HEK293T (cell line): ENCODE measurements at places on chromosomes 2 and 18.

- DNase-seq: no peak
Measured at GRCh38 chr2:10620481-10620880, 69.3 kb downstream of the NOL10 start.

GRCh38 chr2:101293544-101293943 is 15.0 kb downstream of the RNF149 start:
- no peak for DNase-seq

DNA sequence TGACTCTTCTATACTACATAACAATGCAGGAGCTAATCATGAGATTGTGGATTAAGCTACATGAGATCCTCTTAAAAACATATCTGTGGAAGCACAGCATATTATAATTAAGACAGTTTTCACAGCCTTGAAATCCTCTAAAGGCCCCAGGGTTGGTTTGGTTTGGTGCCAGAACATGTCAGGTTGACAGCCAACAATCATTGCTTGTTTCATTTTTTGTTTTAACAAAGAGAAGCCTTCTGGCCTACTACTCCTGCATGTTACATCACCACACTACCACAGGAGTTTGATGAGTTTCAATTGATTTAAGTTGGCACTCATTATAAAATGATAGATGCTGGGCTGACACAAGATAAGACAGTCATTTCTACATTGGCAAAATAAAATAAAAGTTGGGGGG is 255.9 kb upstream of the ERBB4 start:
- no peak for DNase-seq

DNA sequence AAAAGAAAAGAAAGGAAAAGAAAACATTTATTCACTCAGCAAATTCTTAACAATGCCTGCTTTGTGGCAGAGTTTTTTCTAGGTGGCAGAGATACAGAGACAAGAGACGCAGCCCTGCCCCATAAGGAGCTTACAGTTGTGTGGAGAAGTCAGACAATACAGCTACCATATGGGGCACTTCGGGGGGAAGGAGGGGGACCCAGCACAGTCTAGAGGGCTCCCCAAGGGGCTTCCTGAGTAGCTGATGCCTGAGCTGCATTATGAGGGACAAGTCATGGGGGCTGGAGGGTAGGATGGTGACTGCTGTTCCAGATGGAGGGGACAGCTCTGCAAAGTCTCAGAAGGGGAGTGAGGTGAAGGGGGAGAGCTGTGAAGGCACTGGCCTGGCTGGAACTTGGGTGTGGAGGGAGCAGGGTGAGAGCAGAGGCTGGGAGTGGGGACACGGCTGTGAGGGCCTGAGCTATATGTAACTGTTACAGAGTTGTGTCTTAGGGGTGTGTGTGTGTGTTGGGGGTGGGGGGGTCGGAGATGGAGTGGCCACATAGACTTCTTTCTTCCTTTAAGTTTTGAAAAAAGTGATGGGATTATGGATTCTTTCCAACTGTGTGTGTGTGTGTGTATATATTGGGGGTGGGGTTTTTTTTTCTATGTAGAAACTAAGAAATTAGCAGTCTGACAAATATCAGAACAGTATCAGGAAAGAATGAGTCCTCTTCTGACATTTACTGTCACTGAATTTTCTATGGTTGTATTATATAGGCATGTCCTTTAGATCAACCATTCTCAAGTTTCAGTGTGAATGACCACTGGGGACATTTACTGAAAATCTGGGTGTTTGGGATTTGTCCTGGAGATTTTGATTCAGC is 66.0 kb upstream of the HAAO start:
- no peak for DNase-seq

DNA sequence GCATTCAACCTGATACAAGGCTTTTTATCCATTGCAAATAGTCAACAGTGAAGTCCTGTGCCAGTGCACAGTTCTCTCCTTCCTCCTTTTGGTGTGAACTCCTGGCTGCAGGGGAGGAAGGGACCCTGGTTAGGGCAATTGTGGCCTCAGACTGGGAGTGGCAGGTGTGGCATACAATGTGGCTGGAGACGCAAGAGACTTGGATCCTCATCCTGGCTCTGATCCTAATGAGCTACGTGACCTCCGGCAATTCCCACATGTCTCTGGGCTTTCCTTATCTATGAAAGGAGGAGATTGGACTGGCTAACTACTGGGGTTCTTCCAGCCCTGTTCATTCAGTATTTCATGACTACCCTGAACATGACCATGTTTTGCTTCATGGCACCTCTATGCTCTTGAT is 10.5 kb upstream of the IL1A start:
- no peak for DNase-seq

- DNase-seq: no peak
Measured at GRCh38 chr2:145724311-145724898, 1204.5 kb upstream of the ZEB2 start.

DNA sequence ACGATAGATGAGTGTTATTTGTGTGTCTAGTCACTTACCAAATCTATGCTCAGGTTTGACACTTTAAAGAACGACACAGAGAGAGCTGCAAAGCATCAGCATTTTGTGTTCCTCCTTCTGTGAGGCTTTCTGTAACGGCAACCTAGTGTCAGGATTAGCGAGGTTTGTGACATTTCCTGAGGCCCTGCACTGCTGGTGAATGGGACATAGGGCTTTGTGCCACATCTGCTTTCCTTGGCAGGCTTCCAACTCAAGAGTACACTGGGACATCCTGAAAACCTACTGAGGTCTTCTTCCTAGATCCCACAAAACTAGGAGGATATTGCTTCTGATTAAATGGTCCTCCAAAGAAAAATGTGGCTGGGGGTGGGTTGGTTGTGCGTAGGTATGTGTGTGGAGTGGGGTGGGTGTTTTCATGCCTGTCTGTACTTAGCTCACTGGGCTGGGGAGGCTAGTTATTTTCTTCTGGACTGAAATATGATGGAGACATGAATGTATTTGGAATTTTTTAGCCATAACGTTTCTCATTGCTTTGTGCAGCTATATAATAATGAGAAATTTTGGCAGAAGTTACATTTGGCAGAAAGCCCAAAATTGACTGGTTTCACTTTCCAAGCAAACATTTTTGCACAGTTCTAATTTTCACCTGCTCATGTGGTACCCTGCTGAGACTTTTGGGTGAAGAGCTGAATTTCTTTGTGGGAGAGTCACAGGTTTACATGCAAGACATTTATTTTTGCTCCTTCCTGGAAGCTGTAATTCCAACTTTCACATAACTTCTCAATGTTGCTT is 308.4 kb downstream of the XIRP2 start:
- peak; percentile 34 for DNase-seq

- no peak for DNase-seq
Measured at GRCh38 chr18:76855594-76855993, 33.2 kb downstream of the ZNF236 start.

- peak; percentile 79 for DNase-seq
Measured at GRCh38 chr2:149329489-149330126, 779 bp upstream of the LYPD6 start.

DNA sequence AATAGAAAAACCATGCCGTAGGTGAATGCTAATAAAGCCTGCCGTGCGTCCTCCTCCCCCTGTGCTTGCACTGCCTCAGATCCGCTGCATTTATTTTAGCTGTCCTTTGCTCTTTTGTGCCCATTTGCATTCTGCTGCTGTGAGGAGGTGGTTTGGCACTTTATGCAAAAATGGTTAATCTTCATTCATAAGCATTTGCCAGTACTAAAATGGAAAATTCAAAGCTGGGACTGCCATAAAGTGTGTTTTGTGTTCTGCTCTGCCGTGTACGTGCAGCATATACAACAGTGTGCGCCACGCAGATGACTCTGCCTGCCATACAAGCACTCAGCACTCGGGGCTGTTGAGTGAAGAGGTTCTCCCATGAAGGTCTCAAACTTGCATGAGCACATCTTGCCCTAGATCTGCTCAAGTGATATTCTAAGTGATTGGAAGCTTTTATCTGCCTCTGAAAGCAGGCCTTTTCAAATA is 73.6 kb downstream of the SPATS2L start:
- DNase-seq: no peak

DNA sequence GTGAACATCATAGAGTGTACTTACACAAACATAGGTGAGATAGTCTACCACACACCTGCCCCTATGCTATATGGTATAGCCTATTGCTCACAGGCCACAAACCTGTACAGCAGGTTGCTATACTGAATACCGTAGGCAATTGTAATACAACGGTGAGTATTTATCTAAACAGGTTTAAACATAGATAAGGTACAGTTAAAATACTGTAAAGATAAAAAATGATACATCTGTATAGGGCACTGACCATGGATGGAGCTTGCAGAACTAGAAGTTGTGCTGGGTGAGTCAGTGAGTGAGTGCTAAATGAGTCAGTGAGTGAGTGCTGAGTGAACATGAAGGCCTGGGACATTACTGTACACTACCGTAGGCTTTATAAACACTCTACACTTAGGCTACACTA is 267.0 kb upstream of the HS6ST1 start:
- DNase-seq: no peak

DNA sequence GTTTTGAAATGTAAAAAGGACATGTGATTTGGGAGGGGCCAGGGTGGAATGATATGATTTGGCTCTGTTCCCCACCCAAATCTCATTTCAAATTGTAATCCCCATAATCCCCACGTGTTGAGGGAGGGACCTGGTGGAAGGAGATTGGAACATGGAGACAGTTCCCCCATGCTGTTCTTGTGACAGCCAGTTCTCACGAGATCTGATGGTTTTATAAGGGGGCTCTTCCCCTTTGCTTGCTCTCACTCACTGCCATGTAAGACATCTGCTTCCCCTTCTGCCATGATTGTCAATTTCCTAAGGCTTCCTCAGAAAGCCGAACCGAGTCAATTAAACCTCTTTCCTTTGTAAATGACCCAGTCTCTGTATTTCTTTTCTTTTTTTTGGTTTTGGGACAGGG is 39.2 kb downstream of the FECH start:
- DNase-seq: no peak

- DNase-seq: no peak
Measured at GRCh38 chr18:51097021-51097822, 67.2 kb downstream of the SMAD4 start.

GRCh38 chr2:179393481-179393880 is 128.8 kb upstream of the SESTD1 start:
- no peak for DNase-seq

DNA sequence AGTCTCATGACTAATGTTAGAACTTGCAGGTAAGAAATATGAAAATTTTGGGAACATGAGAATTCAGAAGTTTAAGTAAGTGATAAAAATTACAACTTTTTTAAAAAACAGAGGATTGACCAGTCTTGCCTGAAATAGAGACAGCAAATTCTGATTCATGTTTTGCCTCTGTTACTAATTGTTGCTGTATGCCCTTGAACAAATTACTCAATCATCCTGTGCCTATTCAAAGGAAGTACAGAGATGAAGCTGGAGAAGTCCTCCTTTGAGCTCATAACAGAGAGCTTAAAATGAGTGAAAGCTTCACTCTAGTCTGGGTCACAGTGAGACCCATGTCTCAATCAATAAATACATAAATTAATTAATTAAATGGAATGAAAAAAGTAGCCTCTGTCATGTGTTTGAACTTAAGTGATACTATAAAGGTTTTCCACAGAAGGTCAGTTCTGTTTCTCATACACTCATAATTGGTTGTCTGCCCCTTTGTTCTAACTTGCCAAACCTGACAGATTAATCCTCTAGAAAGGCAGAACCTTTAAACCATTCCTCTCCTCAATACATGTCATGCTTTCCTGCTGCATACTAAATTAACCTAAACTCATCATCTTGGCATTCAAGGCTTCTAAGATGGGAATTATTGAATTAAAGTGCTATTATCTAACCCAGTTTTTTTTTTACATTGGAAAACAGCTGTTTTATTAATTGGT is 374.6 kb upstream of the LRATD1 start:
- no peak for DNase-seq

DNA sequence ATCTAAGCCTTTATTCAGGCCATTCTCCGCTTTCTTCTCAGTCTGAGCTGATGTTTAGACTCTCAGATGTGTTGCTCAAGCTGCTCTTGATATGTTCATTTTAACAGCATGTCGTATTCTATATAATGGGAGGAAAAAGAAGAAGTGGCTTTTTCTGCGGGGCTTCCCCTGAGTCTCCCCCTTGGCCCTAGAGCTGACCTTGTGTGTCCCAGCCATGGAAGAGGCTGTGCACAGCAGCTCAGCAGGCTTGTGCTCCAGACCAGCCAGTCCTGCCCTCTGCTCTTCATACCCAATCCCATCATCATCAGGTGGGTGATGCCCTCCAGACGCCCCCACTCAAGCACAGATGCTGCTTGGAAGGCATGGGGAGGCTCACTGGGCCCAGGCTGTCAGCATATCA is 155.1 kb upstream of the CELF4 start:
- DNase-seq: no peak

DNA sequence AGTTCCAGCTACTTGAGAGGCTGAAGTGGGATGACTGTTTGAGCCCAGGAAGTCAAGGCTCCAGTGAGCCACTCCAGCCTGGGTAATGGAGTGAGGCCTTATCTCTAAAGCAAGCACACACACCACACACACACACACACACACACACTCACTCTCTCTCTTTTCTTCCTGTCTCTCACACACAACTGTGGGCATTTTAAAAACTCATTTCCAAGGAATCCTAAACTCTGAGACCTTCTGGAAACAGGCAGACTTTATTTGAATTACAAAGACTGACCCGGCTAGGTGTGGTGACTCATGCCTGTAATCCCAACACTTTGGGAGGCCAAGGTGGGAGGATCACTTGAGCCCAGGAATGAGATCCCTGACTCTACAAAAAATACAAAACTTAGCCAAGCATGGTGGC is 21.3 kb downstream of the WDSUB1 start:
- DNase-seq: no peak

DNA sequence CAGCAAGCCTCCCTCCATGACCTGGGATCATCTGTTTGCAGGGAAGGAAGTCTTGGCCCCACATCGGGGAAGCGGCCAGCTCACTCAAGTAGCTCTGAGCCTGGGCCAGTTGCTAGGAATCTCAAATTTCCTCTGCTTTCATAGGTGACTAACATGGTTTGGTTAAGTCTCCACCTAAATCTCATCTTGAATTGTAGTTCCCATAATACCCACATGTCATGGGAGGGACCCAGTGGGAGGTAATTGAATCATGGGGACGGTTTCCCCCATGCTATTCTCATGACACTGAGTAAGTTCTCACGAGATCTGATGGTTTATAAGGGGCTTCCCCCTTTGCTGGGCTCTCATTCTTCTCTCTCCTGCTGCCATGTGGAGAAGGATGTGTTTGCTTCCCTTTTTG is 75.2 kb downstream of the LBH start:
- no peak for DNase-seq

- no peak for DNase-seq
Measured at GRCh38 chr2:76044701-76045100, 334.0 kb upstream of the GCFC2 start.

- DNase-seq: peak; percentile 8
Measured at GRCh38 chr18:63676526-63677323, 15.0 kb upstream of the SERPINB3 start.
